AG04449 (cell line): ENCODE measurements at places on chromosomes 3 and 15.

DNA sequence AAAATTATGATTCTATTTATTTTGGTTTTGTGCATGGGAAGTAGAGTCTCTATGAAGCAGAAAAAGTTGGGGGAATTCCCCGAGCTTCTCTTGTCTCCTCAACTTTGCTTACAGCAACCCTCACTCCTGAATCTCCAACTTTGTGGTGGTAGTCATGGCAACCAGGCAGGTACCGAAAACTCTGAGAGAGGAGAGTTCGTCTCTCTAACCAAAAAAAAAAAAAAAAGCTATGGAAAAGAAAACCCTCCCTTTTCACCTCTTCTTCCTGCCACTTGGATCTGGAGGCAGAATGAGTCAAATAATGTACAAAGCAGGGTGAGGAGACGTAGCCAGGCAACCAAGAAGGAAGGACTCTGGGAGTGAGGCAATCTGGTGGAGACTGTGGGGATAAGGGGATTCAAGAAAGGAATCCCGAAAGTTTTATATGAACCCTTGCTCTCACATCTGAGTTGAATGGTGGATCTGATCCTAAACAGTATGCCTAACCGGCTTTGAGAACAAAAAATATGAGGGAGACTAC is 108.1 kb downstream of the PLOD2 start:
- no peak for DNase-seq

- DNase-seq = no peak
These were observed 24.7 kb downstream of the RASGRF1 start for GRCh38 chr15:79065706-79066376.

- DNase-seq = no peak
These were observed 54.5 kb upstream of the GOLGA6B start for GRCh38 chr15:72599855-72600464.

DNA sequence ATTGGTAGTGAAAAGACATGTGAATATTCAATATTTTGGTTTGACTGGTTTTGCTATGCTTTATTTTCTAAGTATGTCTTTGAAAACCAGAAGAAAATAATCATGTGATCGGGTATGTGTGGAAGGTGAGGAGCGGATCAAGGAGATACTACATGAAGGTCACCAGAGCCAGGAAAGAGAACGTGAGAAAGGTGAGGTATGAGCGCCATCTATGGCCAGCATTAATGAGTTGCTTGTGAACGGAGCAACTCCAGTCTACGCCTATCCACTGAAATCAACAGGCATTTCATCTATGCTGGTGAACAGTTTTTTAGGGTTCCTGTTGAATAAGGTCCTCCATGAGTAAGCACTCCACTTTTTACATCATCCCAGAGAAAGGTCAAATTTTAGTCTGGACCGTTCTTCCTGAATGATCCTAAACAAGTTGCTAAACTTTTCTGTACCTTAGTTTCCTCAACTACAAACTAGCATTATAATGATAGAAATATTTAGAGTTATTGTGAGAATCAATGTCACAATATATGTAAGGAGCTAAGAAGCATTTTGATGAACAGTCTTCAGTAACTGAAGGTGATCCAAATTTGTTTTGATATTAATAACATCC is 1435.2 kb upstream of the CADM2 start:
- no peak for DNase-seq

- no peak for DNase-seq
These were observed 557 bp downstream of the DENND4A start for GRCh38 chr15:65791335-65792137.

DNA sequence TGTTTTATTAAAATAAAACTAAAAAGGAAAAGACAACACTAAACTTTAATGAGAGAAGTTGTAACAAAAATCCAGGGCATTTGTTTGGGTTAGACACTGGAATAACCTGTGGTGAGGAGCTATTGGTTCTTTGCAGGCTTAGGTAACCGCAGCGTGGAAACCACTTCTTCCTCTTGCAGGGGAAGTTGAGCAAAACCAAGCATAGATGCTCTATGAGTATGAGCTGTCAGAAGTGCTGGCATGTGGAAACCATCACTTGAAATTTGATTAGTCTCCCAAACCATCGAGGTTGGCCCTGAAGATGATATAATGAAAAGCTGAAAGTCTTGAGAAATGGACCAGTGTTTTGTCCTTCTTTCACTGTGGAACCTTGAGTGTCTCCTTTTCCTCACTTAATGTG is 127.1 kb upstream of the RBMS3 start:
- no peak for DNase-seq

DNA sequence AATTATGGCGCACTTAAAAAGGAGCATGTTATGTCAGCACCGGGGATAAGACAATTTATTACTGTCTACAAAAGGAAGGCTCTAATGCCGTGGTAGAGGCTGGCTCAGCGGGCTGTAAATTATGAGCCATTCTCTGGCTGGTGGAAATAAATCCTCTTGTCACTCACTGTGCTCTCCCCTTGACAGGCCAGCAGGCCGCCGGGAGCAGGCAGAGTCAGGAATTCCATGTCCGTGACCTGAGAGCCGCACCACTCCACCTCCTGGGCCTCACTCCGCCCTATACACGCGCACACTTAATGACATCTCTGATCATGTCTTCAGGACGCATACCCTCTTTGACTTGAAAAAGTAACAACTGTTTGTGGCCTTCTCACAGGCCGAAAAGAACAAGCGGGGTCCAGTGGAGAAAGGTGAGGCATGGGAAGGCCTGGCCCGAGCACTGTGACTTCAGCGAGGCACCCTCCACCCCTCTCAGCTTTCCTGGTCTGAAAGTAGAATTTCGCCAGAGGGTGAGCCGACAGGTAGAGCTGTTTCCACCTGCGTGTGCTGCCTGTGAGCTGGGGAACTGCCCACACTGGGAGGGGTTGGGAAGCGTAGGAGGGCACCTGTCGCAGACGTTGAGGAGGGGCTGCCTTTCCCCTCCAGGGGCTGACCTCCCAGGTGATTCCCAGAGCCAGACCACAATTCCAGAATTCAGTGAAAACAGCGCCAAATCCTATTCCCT is 13.2 kb upstream of the PCSK6 start:
- DNase-seq = no peak

GRCh38 chr3:111336511-111336910 is 205.5 kb upstream of the CD96 start:
- DNase-seq = no peak

- DNase-seq = no peak
These were observed 50.0 kb downstream of the MB21D2 start for GRCh38 chr3:192867645-192868044.

DNA sequence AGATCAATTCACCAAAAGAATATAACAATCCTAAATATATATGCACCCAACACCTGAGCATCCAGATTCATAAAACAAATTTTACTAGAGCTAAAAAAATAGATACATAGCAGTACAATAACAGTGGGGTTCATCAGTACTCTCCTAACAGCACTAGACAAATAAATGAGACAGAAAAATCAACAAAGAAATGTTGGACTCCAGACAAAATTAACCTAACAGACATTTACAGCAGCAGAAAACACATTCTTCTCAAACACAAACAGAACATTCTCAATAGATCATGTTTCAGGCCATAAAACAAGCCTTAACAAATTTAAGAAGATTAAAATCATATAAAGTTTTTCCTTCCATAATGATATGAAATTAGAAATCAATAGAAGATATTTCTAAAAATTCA is 124.8 kb upstream of the NECTIN3 start:
- no peak for DNase-seq

DNA sequence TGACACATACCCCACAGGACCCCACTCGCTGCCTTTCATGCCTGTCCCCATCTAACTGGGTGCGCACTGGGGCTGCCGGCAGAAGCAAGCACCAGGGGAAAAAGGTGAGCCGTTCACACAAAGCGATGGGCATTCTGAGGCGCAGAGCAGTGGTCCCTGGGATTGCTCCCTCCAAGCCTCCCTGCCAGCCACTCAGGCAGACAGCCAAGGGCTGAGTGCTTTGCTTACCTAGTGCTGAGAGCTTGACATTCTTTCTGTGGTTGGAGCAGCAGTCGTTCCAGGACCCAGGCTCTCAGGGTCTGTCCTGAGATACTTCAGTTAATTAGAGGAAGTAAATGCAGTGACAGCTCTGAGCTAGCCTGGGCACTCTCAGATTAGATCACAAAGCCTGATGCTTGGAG is 5.7 kb downstream of the ESYT3 start:
- no peak for DNase-seq

GRCh38 chr3:126433496-126434263 is 39.0 kb downstream of the CFAP100 start:
- DNase-seq = no peak

DNA sequence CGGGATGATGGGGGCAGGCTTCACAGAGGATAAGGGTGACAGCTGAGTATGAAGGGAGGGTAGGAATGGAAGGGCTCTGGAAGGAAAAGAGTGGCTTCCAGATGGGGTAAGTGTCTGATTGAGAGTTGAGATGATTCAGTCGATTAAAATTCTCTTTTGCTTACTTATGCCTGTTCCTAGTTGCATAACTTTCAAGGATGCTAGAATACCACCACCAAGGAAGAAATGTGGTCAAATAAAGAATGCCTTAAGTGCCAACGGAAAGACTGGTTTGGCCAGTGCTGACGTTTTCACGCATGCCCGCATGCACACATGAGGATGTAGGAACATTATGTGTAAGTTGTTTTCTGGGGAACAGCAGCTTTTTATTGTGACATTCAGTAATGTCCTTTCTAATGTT is 263.4 kb upstream of the WNT5A start:
- peak; percentile 93 for DNase-seq

GRCh38 chr15:71325481-71325880 is 210.2 kb downstream of the THSD4 start:
- no peak for DNase-seq

DNA sequence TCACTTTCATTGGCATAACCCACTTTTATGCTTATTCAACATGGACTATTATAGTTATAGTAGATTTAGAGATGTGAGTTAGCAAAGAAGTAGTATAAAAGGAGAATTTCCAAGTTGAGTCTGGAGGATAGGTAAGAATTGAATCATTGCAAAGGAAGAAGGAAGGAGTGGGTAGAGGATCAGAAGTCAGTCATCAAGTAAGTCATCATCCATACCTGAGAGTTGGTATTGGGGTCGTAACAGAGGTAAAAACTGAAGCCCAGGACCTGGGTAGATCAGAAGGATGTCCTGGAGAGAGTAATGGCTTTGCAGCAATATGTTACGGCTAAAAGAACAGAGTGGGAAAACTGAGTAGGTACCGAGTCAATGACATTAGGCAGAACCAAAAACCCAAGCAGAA is 265.7 kb downstream of the SUCLG2 start:
- no peak for DNase-seq

DNA sequence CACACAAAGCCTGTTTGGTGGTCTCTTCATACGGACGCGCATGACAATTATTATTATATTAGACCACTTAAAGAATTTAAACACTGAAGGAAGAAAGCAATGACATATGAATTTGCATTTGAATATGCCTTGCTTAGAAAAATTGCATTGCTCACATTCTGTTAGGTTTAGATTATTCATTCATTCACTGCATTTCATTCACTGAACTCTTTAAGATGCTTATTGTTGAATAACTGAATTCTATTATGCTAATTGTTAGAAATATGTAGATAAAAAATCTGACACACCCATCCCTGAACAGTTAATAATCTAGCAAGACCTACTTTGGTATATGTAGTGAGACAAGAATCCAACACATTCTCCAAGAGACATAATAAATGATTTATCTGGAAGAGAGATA is 94.4 kb upstream of the PEX5L start:
- DNase-seq = no peak

DNA sequence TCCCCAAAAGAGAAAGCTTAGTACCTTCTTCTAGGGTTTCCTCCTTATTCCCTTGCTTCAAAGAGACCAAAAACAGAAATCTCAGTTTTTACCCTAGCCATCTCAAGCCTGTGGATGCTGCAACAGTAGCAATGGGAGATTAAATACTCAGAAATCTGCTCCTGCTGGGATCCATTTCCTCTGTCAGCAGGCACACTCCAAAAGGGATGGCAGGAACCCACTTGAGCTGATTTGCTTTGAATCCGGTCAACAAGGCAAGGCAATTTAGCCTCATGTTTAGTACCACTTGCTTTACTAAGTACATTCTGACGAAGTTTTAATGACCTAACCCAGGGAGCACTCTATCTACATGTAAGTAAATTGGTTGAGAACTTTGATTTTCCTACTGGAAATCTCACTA is 590.0 kb upstream of the ADAMTS9 start:
- DNase-seq = no peak

- no peak for DNase-seq
These were observed 49.2 kb downstream of the NEK10 start for GRCh38 chr3:27319847-27320526.

DNA sequence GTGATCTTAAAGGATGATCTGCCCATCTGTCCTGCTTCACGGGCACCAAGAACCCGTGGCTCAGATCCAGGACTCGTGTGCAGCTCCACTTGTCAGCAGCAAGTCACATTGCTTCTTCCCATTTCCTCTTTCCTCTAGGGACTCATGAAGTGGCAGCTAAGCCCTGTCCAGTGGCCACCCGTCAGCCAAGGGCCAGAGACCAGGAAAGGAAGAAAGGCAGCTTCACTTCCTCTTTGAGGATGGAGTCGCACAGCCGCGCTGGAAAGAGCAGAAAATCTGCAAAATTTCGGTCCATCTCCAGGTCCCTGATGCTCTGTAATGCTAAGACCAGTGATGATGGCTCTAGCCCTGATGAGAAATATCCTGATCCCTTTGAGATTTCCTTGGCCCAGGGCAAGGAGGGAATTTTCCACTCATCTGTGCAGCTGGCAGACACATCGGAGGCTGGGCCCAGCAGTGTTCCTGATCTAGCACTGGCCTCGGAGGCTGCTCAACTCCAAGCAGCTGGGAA is 28.5 kb downstream of the IL16 start:
- no peak for DNase-seq

DNA sequence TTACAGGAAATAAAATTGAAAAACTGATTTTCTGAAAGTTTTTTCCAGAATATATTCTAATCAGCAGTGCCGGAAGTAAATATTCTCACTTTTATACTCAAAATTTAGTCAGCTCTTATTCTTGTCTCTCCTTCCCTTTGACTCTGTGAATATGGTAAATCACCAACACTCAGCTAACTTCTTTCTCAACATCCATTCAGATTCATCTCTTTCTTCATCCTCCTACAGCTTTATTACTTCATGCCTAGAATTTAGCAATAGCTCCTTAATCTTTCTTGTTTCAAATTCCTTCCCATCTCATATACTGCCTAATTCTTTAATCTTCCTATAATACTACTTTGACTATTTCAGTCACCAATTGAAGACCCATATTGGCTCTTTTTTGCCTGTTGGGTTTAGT is 67.9 kb downstream of the FGF7 start:
- DNase-seq = no peak

DNA sequence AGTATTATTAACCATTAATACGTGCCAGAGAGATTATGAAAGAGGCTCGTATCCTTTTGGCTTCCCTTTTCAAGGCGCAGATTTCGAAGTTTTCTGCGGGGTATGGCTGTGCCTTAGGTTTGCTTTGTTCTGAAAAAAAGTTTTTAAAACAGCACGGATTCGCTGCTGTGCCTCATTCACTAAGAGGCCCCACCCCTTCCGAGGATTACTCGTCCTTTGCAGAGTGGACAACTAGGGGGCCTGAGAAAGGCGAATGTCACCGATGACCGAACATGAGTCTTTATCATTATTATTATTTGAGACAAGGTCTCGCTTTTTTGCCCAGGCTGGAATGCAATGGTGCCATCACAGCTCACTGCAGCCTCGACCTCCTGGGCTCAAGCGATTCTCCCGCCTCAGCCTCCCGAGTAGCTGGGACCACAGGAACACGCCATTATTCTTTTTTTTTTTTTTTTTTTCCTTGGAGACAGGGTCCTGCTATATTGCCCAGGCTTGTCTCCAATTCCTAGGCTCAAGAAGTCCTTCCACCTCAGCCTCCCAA is 684 bp upstream of the RPS27L start:
- peak; percentile 31 for DNase-seq

- DNase-seq = no peak
These were observed 60.0 kb upstream of the WNT5A start for GRCh38 chr3:55546866-55547669.
